ENCODE measurements at places on chromosomes 5 and 9.

DNA sequence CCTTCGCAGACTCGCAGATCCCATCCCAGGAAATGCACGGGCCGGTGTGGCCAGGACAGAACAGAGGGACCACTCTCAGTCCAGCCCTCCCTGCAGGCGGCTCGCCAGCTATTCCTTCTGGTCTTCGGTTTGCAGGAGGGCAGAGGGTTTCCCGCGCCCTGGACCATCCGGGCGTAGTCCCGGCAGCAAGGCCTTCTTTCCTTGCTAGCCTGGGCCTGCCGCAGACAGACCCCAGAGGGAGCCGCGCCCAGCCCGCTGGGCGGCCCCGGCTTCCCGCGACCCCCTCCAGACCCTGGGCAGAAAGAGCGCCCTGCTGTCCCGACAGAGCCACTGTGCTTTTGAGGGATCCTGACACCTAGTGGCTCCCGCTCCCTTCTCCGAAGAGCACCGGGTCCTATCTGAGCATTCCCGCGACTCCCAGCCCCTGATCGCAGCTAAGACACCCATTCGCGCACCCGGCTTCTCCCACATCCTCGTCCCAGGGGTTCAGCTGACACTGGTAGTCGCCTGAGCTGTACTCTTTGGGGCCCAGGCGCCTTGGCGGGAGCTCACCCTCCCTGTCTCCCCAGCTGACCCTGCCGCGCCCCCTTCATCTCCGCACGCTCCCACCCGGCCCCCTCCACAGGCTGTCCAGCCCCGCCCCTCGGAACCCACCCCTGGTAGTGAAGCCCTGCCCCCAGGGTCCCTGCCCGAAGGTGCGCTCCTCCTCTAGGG, 1.1 kb downstream of the CFAP90 start:
- DNase-seq, result no peak

DNA sequence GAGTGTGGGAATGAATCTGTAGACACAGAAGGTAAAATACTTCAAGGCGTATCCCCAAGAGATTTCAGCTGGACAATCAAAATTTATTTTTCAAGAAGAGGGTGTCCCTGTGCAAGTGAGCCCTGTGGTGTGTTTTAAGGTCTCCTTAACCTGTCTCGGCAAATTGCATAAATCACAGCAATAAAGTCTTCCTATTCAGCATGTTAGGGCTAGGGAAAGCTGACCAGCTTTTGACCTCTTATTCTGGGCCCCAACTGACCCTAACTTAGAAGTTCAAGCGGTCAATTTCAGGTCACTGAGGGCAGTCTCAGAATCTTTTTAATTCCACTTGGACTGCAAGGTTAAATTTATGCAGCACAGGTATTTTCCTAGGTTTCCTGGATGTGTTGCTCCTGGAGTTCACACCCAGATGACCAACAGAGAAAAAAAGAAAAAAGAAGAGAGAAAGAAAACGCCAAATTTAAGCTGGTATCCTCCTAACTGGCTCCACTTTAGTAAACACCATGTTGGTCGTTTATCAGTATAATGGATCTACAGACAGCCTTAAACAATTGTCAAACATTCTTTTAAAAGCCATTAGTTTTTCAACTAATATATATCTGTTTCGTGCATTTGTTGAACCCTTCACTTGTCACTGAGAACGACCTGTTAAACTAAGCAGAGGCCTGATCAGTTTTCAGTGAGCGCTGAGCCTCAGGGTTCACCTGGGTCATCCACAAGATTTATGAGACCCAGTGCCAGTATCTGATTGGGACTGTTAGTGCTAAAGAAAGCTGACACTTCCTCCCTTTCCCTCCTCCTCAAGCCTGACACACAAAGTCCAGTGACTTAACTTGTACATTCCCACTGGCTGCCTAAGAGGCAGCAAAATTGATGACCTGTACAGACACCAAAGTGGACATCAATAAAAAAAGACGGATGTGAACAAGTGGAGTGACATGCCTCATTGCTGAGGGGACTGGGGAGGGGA, 546.1 kb downstream of the NR2F1-AS1 start:
- DNase-seq, result no peak

GRCh38 chr9:124191691-124192395, 65.9 kb upstream of the NEK6 start:
- DNase-seq, result no peak

DNA sequence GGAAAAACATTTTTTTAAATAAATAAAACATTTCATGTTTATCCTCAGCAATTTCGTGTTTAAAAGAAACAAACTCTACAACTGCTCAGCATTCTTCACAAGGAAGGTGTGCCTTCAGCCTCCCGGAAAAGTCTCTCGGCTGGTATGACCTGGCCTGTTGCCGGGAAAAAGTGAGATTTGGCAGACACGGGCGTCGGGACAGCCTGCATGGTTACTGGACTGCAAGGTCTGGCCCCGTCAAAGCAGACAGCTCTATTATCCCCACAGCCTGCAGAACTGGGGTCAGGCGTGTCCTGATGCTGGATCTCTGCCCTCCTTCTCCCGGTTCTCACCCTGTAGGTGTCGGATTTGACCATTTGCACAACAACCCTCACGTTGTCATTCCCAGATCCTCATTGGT, 120.3 kb upstream of the SPATA31C2 start:
- DNase-seq, result no peak

- DNase-seq, result no peak
Observed at GRCh38 chr5:173053041-173053440, 3.1 kb upstream of the CREBRF start.

- DNase-seq, result no peak
Observed at GRCh38 chr9:109941771-109942170, 161.8 kb downstream of the PALM2AKAP2 start.

- no peak for DNase-seq
Observed at GRCh38 chr5:158026304-158027031, 167.5 kb upstream of the CLINT1 start.

Data from stimulated activated CD4-positive, alpha-beta T cell treated with anti-CD3 and anti-CD28 coated beads, TNF-alpha, amount 100 ng/mL, for 24 hours (primary cell).